RWPE2 (cell line): ENCODE measurements at places on chromosomes 7 and 10.

DNA sequence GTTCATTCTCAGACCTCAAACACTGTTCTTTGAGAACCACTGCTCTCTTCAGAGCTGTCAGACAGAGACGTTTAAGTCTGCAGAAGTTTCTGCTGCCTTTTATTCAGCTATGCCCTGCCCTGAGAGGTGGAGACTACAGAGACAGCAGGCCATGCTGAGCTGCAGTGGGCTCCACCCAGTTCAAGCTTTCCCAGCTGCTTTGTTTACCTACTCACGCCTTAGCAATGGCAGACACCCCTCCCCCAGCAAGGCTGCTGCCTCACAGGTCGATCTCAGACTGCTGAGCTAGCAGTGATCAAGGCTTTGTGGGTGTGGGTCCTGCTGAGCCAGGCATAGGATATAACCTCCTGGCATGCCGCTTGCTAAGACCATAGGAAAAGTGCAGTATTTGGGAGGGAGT, 80.5 kb upstream of the CYP2C9 start:
- no peak for DNase-seq

DNA sequence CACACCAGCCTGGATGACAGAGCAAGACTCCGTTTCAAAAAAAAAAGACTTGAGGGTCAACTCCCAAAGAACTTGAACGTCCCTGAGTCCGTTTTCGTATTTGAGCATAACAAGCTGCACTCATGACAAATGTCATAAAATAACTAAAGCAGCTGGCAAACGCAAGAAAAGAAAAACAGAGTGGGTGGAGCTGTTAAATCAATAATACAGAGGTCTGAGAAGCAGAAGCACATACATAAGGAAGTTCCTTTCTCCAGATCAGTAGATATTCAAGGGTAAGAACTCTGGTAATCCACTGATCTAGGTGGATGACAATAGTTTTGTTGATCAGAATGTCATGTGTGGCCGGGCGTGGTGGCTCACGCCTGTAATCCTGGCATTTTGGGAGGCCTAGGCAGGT, 150.1 kb downstream of the FAM107B start:
- no peak for DNase-seq

GRCh38 chr7:128167791-128168666, 73.0 kb upstream of the LEP start:
- no peak for DNase-seq

DNA sequence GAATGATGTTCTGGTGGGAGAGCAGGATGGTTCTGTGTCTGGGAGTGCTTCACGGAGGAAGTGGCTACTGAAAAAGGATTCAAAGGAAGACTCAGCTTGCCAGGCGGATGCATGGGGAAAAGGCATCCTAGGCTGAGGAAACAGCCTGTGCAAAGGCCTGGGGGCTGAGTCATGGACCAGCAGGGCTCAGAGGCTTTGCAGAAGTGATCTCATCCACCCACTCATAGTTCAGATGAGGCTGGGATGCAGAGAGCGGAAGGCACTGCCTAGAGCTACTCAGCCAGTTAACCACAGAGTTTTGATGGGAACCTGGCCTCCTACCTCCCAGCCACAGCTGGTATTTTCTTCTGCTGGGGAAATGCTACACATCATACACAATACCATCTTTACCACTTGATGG, 15.8 kb upstream of the ADAMTS14 start:
- peak; percentile 81 for DNase-seq

DNA sequence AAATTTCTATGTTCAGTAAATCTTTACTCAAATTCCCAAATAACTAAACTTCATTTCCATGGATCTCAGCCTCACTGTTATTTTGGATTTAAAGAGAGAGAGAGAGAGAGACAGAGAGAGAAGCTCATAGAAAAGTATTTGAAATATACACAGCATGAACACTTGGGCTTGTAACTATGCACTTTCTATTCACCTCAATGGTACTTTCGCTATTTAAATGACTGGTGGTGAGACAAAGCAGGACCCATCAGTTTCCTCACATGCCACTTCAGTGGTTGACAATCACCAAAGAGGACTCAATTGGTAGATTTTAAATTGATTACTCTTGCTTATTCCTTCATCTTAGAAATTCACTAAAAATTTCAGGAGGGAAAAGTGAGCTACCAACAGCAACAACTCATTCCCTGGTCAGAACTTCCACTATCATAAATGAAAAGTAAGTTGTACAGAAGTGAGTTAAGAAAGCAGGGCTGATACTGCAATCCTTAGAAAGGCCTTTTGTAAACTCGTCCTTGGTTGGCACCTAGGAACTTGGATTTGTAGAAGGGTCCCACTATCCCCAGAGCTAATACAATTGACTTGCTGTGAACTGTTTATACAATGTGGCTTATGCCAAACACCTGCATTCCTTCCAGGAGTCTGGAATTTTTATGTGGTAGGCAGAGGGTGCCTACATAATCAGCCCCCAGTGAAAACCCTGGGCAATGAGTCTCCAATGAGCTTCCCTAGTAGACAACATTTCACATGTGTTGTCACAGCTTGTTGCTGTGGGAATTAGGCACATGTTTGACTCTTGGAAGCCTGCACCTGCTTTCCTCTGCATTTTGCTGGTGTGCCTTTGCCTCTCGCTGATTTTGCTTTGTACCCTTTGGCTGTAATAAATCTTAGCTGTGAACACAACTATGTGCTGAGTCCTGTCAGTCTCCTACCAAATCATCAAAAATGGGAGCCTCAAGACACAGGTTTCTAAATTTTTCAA, 10.8 kb downstream of the ERLIN1 start:
- DNase-seq, result no peak

- DNase-seq, result no peak
Observed at GRCh38 chr10:125149036-125149679, 11.2 kb downstream of the CTBP2 start.

DNA sequence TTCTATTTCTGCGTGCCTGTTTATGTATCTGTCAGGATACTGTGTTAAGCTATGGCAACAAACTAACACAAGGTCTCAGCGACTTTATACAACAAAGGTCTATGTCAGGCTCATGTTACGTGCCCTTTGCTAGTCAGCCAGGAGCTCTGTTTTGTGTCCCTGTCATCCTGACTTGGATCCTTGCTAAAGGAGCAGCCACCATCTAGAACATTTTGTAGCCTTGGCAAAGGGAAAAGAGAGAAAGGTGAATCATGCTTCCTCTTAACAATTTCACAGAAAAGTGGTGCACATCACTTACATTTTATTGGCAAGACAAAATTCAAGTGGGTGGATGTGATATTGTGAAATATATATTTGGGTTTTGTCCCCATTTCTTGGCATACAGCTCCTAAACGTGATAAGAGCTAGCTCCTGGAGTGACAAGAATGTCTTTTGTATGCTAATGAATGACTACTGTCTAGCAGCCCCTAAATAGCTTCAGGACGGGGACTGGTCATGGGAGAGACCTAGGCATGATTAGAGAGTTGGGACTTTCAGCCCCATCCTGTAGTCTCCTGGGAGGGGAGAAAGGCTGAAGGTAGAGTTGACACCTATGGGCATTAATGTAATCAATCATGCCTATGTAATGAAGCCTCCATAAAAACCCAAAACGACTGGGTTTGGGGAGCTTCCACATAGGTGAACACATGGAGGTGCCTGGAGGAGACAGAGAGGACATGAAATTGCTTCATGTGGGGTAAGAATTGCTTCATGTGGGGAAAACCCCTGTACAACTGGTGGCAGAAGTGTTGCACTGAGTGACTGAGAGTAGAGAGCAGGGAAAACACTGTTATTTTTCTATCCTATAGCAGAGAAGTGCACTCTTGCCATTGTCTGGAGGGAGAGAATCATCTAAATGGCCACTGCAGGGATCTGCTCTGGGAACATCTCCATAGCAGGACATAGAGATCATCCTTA, 33.0 kb downstream of the MRPL32 start:
- DNase-seq, result no peak

GRCh38 chr10:106652279-106652678, 512.2 kb downstream of the SORCS1 start:
- no peak for DNase-seq

- peak; percentile 41 for DNase-seq
Observed at GRCh38 chr10:132385721-132386418, 11.1 kb upstream of the PWWP2B start.

DNA sequence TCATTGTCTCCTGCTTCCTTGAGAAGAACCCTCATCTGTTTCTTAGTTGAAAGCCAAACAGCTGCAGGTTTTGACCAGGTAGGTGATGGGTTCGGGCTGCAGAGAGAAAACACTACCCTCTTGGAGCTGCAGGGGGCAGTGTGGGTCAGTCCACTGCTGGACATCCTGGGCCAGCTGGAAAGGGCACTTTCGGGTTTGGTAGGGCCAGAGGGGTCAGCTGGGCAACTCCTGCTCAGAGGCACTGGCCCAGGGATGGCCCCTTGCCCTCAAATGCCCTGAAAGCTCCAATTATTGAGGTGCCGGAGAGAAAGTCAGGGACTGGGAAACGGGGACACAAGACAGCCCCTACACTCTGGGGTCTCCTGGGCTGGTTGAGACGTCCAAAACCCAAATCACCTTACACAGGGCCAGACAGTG, 90.7 kb downstream of the MKI67 start:
- peak; percentile 31 for DNase-seq

- no peak for DNase-seq
Observed at GRCh38 chr10:85433248-85433647, 933.3 kb downstream of the GRID1 start.

DNA sequence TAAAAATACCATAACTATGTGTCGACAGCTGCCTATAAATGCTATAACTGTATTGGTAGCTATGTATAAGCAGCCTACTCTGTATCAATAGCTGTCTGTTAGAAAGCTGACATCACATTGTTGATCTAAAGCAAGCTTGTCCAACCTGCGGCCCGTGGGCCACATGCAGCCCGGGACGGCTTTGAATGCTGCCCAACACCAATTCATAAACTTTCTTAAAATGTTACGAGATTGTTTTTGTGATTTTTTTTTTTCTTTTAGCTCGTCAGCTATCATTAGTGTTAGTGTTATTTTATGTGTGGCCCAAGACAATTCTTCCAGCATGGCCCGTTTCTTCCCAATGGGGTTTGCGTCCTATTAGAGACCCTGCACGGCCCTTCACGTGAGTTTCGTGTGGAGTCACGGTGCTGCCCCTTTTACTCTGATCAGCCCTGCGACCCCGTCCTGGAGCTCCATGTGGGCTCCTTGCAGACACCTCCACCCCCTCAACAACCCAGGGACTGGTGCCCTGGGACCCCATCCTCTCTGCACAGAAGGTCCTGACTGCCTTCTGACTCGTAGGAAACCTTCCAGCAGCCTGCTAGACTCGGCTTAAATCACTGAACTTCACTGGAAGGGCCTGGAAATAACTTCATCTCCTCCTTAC, 4.5 kb upstream of the PRKAR1B start:
- DNase-seq, result peak; percentile 51

DNA sequence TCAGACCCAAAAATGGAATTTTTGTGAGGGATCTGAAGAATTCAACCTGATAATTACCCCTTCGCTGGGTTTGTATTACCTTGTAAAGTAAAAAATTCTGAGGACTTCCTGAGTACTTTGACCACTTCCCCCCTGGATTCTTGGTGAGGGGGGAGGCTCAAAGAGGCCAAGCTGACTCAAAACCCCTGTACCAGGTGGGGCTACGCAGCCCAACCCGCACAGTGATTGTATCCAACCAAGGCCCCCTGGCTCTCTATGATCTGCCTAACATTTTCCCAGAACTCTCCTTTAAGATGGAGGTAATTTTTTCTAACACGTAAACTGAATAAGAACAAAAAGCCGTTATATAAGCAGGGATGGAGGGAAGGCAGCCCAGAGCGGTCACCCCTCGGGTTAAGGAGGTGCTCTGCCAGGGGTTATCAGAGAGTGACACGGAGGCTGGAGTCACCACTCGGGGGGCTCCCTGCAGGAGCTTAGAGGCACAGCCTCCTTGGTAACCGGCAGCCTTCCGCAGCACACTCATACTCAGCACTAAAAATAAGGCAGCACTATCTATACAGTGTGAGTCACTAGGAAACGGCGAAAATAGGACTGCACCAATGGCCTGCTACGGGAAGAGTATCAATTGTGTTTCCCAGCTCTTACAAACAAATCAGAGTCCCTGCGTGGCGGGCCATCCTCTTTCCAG, 255.4 kb downstream of the ELMO1 start:
- DNase-seq, result no peak

GRCh38 chr10:75743291-75743778, 311.9 kb downstream of the LRMDA start:
- no peak for DNase-seq

DNA sequence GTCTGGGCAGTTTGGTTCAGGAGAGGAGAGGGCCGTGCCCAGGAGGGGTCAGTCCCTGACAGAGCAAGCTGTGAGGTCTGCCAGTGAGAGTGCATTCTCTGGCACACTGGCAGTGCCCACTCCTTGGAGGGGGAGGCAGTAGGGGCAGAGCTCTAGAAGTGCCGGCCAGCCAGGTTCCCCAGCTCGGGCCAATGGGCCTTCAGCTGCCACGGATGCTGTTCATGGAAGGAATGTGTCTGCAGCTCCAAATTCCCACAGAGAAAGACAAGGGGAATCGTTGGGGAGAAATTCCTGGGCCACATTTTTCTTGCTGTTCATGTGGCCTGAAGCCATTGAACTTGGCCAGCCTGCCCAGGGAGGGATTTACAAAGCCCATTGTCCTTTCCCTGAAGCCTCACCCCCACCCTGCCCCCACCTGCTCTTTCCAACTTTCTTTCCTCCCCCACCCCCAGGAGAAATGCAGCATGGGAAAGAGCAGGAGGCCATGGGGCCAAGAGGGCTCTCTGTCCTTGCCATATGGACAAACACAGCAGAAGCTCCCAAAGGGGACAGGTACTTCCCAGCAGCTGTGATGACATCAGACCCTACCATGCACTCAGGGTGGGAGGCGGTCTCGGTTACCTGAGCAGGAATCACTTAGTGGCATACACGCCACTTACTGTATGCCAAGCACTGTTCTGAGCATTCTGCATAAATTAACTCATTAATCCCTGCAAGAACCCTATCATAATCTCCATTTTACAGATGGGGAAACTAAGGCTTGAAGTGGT, 70.7 kb downstream of the ARHGAP22 start:
- no peak for DNase-seq

- no peak for DNase-seq
Observed at GRCh38 chr10:77279207-77279606, 358.4 kb downstream of the KCNMA1 start.

DNA sequence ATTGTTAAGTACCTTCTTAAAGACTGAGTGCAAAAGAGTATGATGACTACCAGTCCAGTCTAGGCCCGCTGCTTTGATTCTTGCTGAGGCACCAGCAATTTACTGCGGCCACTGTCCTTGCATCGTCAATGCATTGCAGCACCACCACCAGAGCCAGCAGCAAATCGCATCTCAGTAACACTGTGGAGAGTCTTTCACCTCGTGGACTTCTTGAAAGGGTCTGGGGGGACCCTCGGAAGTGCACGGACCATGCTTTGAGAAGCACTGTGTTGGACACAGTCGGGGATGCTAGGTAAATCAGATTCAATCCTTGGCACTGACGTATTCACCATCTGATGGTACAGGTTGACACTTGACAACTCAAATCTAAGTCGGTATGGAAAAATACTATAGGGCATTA, 493.6 kb downstream of the RPS24 start:
- DNase-seq, result peak; percentile 12

- DNase-seq, result no peak
Observed at GRCh38 chr10:44974082-44974627, 4.5 kb downstream of the DEPP1 start.

- DNase-seq, result no peak
Observed at GRCh38 chr7:3649678-3650440, 348.8 kb downstream of the SDK1 start.

GRCh38 chr10:96843823-96844222, 11.7 kb downstream of the LCOR start:
- no peak for DNase-seq
